ENCODE measurements at places on chromosomes 4 and X.

DNA sequence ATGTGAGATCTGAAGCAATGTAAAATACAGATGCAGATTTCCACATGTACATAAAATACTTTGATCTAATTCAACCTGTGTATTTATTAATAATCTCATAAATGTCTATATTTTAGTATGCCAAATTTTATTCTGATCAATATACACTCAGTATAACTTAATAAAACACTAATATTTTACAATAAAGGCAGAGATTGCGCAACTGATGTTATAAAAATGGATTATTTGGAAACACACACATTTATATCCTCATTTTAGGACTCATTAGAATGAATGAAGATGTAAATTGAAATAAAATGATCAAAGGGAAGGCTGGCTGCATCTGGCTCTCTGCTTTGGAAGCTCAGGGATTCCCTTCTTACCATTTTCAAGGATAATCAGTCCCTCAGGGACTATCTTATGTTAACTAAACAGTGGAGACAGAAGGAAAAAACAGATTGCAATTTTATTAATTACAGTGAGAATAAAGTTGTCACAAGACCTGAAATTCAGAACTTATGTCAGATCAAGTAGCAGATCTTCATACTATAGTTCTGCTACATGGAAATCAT lies 900.9 kb upstream of the EPHA5 start:
- DNase-seq, result no peak

DNA sequence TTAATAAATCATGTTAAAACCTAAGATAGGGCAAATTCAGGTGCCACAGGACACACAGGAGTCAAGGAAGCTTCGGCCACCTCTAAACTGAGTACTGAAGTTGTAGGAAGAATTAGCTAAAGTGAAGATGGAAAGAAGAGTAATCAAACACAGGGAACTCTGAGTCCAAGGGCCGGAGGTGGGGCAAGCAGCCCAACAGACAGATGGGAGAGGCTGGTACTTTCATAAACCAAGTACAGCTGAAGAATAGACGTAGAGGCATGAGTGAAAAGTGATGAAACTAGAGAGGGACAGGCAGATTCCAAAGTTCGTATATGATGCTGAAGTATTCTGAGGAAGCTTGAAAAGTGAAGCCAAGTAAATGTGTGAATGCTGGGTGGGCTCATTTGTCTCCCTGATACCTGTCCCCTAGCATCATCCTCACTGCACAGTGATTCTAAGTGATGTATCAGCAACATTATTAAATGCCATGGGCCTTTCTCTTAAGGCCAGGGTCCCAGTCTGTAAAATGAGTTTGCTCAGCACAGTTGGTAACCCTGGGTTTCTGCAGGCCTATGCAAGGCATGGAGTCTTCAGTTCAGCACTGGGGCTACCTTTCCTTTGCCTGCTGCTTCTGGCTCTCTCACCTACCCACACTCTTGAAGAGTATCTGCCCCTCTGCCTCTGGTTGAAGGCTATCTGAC lies 203.3 kb downstream of the NR3C2 start:
- no peak for DNase-seq

GRCh38 chr4:74534936-74535335 lies 90.0 kb downstream of the AREG start:
- DNase-seq, result no peak

GRCh38 chr4:12701384-12701783 lies 782.8 kb downstream of the RAB28 start:
- no peak for DNase-seq

DNA sequence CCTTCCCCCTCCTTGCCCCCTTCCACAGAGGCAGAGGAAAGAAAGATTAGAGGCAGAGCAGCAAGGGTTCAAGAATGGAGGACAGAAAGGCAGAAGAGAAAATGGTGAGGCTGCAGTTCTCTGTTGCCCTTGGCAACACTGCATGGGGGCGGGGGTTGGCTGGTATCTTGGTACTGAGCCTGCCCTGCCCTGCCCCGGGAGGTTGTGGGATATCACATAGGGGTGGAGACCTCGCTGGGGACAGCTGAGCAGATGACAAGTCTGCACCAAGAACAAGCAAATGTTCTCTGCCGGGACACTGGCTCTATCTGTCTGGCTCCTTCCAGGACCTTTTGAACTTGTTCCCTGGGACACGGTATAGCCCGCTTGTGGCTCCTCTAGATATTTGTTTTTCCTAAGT lies 39.8 kb downstream of the NHS start:
- DNase-seq, result no peak

DNA sequence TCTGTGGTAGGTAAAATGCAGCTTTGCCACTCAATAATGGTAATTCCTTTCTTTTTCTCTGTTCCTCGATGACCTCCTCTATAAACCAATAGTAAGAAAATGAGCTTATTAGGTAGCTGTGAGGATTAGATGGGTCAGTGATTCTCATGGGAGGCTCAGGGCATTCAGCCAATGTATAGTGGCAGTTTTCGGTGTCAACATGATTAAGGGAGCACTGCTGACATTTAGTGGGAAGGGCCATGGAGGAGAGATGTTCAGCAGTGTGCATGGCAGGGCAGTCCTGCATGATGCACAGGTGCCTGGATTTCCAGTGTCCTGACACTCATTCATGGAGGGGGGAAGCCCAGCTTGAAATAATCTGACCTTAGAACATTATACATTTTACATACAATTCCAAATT lies 232.8 kb downstream of the PDGFC start:
- no peak for DNase-seq

- no peak for DNase-seq
These were observed at the start of gene ESX1 for GRCh38 chrX:104254442-104255115. TSS of gene ESX1 (minus strand) at chrX:104254933. CDS start at chrX:104254849, 84 bp downstream.

GRCh38 chr4:32133141-32133540 lies 1413.0 kb downstream of the PCDH7 start:
- DNase-seq, result no peak

DNA sequence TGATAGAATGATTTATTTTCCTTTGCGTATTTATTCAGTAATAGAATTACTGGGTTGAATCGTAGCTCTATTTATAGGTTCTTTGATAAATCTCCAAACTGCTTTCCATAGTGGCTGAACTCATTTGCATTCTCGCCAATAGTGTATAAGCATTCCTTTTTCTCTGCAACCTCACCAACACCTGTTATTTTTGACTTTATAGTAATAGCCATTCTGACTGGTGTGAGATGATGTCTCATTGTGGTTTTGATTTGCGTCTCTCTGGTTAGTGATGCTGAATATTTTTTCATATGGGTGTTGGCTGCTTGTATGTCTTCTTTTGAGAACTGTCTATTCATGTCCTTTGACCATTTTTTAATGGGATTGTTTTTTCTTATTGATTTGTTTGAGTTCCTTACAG lies 160.7 kb downstream of the MID1IP1 start:
- no peak for DNase-seq

- DNase-seq, result no peak
These were observed 24.9 kb upstream of the AMOT start for GRCh38 chrX:112865464-112866025.

DNA sequence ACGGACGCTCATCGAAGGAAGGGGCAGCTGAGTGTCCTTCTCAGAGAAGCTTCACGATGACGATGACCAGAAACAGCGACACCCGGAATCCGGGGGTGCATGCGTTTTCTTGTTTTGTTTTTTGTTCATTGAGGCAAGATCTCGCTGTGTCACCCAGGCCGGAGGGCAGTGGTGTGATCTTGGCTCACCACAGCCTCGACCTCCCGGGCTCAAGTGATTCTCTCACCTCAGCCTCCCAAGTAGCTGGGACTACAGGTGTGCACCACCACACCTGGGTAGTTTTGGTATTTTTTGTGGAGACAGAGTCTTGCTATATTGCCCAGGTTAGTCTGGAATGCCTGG lies 19.8 kb downstream of the DGKQ start:
- DNase-seq, result no peak

- no peak for DNase-seq
These were observed 101.2 kb upstream of the MYOZ2 start for GRCh38 chr4:119034276-119035008.

- no peak for DNase-seq
These were observed at the start of gene STK32B for GRCh38 chr4:5051278-5052203. TSS of gene STK32B (plus strand) at chr4:5051480.

GRCh38 chrX:28408017-28408723 lies 179.1 kb upstream of the IL1RAPL1 start:
- no peak for DNase-seq

DNA sequence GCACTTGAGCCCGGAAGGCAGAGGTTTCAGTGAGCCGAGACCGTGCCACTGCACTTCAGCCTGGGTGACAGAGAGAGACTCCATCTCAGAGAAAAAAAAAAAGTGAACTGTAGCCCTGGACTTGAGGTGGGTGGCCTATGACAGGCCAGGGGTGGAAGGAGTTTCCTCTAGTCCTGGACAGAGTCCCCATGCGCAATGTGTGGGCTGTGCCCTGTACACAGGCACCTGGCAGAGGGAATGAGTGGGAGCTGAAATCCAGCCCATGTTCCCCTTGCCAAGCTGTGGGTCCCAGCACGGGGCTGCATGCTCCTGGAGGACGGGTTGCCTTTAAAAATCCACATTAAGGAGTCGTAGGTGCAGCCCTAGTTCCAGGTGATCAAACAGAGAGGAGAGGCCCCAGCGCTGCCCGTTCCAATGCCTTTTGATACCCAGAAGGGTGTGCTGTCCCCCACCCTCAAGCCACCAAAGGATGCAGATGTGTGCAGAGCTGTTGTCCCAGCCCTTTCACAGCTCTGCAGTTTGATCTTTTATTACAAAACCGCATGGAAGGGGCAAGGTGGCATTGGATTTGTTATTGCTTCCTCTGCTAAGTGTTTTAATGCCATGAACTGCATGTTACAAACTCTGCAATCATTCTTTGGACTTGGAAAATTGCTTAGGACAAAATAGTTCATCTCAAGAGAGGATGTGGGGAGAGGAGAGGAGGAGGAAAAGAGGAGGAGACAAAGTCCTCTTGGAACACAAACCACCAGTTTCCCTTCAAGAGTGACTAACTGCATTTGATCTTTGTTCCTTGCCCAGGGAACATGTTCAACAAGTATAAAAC lies 38.0 kb upstream of the PDK3 start:
- no peak for DNase-seq

DNA sequence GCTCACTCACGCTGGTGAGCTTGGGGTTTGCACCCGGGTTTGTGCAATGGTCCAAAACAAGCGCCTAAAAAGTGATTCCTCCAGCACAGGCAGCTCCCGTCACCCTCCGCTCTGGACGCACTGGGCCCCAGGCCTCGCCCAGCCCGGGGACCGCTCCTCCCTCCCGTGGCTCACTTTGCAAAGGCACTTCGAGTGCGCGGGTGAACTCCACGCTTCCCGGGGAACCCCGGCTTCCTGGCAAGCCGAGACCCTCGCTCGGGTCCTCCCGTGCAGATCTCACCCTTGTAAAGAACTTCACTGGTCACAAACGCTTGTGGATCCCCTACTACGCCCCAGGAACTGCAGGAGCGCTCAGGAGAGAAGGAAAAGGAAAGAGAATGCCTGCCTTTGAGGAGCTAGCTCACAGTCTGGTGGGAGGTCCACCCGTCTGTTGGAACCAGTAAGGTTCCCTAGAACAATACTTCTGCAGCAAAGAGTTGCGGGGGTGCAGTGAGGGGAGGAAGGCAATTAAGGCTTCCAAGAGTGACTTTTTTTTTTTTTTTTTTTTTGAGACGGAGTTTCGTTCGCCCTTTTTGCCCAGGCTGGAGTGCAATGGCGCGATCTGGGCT lies at the start of gene CTPS2:
TSS of gene CTPS2 (minus strand) at position 122 of the 608 bp plus-strand sequence. CDS start 9,767 bp downstream, outside the sequence.
- DNase-seq, result peak; percentile 13

DNA sequence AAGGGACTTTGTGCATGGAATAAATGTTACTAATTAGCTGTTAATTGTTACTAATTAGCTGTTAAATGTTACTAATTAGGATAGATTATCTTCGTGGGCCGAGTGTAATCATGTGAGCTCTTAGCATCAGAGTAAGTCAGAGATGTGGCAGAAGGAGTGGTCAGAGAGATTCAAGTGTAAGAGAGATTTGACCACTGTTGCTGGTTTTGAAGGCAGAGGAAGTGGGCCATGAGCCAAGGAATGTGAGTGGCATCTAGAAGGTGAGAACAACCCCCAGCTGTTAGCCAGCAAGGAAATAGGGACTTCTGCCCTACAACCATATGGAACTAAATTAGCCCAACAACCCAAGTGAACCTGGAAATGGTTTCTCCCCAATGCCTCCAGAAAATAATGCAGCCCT lies 28.2 kb downstream of the ODAPH start:
- DNase-seq, result no peak

GRCh38 chrX:113920661-113921060 lies 663.2 kb upstream of the HTR2C start:
- DNase-seq, result no peak

- DNase-seq, result no peak
These were observed 21.6 kb downstream of the NYX start for GRCh38 chrX:41468647-41469323.

GRCh38 chr4:95250544-95251137 lies 298.1 kb downstream of the UNC5C start:
- no peak for DNase-seq

DNA sequence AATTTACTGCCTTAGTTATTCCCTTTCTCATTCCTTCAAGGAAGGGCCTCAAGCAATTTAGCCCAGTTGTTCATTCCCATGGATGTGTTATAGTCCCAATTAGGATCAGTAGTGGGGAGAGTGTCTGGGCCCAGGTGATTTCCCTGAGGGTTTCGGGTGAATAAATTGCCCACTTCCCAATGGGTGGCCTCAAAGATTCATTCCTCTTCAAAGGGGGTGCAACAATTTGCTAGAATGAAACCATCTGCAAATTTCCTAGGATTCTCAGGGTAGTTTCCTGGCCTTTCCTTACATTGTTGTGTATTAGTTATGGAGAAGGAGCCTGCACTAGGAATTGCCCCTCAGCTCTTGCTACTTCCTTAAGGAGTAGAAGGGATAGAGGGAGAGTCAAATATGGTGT lies 6.3 kb upstream of the AREG start:
- DNase-seq, result no peak

GRCh38 chrX:39063037-39063436 lies 261.8 kb downstream of the MID1IP1 start:
- peak; percentile 56 for DNase-seq

- no peak for DNase-seq
These were observed 134.8 kb upstream of the PPARGC1A start for GRCh38 chr4:24024605-24025004.

GRCh38 chrX:19810006-19810774 lies 77.2 kb downstream of the SH3KBP1 start:
- no peak for DNase-seq

DNA sequence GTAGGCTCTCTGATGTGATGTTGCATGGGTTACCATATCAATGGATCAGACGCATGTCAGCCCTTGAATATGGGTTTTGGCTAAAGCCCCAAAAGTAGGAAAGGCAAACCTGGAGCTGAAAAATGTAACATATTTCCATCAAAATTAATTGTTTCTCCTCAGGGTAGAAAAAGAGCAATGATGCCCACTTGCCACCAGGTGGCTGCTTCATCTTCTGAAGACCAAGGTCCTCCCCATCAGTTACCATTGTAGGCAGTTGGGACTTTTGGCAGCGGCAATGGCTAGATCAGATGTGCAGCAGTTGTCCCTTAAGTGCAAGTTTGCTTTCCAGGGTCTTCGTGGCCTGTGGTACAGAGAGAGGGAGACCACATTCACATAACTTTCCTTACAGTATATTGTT lies 118.2 kb downstream of the NAF1 start:
- no peak for DNase-seq

- DNase-seq, result no peak
These were observed 15.2 kb downstream of the RUFY3 start for GRCh38 chr4:70737006-70737405.
